ENCODE measurements at places on chromosomes 1 and 21.

GRCh38 chr1:20834780-20835179 is 47.7 kb upstream of the HP1BP3 start:
- no peak for DNase-seq

GRCh38 chr1:221203224-221204054 is 324.2 kb downstream of the HLX start:
- peak; percentile 61 for DNase-seq

GRCh38 chr1:201609661-201610318 is 70.9 kb downstream of the NAV1 start:
- DNase-seq = no peak

DNA sequence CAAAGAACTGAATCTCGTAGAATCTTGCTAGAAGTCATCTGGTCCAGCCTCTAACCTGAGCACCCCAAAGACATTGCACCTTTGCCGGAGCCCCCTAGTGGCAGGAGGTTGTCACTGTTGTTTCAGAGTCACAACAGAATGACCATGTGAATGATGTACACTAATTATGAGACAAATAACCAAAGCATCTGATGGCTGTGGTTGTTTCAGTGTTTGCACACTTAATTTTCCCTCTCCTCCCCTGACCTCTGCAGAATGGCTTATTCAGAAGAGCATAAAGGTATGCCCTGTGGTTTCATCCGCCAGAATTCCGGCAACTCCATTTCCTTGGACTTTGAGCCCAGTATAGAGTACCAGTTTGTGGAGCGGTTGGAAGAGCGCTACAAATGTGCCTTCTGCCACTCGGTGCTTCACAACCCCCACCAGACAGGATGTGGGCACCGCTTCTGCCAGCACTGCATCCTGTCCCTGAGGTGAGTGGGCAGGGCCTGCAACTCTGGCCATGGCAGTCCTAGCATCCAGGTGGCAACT is 26.4 kb downstream of the TRAF5 start:
- DNase-seq = peak; percentile 69

GRCh38 chr1:44568128-44568900 is 106.0 kb downstream of the TMEM53 start:
- DNase-seq = no peak

GRCh38 chr1:174968750-174969244 is 30.9 kb upstream of the CACYBP start:
- peak; percentile 53 for DNase-seq

DNA sequence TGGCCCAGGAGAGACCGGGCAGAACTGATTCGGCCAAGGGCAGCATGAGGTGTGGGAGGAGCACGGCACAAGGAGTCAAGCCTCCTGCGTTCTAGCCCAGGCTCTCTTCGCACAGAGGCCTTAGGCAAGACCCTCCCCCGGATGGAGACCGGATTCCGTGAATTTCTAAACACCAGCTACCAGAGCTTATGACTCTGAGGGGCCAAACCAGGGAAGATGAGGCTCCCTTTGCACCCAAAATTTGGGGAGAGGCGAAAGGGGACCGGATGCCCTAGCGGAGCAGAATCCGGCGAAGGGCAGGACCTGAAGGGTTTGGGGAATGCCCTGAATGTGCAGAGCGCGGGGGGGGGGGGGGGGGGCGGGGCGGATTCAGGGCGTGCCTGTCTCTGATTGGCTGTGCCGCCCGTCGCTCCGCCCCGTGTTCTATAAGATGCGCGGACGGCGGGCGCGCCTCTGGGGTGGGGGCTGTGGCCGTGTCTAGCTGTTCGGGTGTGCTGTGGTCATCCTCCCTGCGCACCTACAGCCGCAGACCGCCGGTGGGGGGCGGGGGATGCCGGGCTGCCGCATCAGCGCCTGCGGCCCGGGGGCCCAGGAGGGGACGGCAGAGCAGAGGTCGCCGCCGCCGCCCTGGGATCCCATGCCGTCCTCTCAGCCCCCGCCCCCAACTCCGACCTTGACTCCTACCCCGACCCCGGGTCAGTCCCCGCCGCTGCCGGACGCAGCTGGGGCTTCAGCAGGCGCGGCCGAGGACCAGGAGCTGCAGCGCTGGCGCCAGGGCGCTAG is at the start of gene TRNP1:
TRNP1 (plus strand) TSS at position 456 of the 783 bp plus-strand sequence; CDS start at position 551, 95 bp downstream.
- DNase-seq = peak; percentile 96

DNA sequence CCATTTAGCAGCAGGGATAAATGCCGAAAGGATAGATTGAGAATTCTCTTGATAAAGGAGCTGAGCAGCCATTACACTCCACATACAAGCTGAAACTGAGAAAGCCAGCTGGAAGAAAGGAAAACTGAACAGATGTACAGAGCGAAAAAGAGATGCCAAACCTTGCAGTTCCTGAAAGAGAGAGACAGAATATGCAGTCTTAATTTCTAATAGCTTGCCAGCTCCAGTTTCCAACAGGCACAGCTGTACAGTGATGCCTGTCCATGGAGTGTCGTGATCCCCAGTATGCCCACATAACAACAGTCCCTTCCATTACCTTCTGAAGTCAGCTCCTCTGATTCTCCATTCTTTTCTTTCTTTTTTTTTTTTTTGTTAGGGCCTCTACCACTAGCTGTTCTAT is 22.7 kb downstream of the ABL2 start:
- no peak for DNase-seq

GRCh38 chr1:224615861-224616755 is at the start of gene CNIH3:
Gene CNIH3 (plus strand): TSS chr1:224616317. CDS start chr1:224617175, 858 bp downstream.
- DNase-seq = peak; percentile 54

GRCh38 chr21:45244799-45245340 is 42.8 kb downstream of the POFUT2 start:
- no peak for DNase-seq

DNA sequence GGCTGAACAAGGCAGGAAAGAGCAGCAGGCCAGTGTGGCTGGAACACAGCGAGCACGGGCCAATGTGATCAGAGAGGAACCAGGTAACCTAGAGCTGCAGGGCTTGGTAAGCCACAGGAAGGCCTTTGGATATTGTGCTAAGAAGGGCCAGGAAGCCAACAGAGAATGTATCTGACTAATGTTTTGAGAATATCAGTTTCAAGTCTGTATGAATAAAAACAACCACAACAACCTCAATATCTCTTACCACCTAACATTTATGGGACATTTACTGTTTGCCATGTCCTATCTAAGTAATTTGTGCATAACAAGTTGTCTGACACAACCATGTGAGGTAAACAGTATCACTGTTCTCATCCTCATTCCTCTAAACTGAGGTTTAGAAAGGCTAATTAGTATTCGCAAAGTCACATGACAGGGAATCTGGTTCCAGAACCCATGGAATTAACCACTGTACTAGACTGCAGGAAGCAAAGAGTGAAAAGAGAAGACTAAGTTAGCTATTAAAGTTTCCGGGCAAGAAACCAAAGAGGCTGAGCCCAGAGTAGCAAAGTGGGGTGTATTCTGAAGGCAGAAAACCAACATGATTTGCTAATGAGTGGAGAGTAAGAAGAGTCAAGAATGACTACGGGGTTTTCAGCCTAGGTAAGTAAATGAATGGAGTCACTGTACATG is 38.9 kb downstream of the SPRTN start:
- DNase-seq = no peak

DNA sequence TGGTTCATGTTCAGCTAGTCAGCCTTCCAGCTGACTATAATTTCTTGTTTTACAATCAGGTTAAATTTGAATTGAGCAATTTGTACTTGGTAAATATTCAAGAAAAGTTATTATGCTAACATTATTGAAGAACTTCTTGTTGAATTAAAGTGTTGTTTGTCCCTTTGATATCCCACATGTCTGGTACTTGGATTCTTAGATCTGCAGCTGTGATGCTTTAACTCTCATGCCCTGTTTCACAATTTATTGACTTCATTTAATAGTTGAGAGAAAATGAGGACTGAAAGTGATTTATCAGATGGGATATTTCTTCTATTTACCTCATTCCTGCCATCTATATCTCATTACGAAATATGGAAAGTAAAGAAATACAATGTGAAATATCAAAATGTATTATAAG is 92.8 kb downstream of the FASLG start:
- no peak for DNase-seq

DNA sequence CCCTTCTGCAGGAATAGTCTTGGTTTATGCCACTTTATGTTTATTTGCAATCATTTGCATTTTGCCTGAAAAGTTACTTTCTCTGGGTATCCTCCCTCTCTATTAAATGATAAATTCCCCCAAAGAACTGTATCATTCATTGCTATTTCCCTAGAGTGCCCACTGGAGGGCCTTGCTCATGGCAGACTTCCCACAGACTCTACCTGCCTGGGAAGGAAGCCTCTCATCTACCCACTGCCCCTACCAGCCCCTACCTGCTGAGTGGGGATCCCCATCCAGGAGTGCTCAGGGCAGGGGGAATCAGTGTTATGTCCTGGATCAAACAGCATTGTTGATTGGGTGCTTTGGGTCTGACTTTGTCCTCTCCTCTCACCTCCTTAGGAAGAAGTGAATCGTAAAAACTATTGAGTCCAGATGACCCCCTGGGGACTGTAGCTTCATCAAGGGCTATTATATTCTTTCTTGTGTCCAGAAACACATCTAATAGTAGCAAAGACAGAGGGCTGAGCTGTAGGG is 6.8 kb upstream of the LRRN2 start:
- no peak for DNase-seq

DNA sequence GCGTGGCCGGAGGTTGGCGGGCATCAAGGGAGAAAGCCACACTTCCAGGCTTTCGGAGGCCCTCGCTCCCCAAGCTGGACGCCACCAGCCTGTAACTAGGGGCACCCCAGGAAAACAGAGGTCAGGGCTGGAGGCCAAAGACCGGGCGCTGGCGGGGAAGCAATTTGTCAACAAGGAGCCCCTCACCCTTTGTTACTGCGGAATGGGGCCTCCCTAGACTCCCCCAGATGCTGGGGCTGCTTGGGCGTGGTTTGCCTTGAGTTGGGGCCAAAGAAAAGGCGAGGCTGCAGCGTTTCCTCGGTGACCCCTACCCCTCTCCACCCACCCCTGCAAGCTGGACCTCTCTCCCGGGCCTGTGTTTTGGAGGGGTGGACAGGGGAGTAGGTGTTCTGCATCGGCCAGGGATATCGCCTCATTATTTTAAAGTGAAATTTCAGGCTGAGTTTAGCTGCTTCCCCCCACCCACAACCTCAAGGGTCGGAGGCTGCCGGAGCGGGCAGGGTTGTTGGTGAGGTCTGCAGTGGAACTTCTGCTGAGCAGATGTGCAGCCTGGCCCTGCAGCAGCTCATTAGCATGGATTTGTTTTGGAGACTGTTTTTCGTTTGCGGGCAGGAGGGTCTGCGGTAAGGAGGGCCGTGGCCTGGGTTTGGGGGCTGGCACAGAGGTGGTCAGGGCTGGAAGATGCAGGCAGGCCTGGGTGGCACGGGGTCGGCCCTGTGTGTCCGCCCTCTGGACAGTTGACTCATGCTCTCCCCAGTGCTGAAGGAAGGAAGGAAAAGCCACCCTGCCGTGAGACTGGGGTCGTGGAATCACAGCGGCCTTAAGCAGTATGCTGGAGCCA is 1.5 kb downstream of the NBL1 start:
- no peak for DNase-seq

GRCh38 chr1:76949503-76949902 is 82.2 kb downstream of the ST6GALNAC5 start:
- no peak for DNase-seq

DNA sequence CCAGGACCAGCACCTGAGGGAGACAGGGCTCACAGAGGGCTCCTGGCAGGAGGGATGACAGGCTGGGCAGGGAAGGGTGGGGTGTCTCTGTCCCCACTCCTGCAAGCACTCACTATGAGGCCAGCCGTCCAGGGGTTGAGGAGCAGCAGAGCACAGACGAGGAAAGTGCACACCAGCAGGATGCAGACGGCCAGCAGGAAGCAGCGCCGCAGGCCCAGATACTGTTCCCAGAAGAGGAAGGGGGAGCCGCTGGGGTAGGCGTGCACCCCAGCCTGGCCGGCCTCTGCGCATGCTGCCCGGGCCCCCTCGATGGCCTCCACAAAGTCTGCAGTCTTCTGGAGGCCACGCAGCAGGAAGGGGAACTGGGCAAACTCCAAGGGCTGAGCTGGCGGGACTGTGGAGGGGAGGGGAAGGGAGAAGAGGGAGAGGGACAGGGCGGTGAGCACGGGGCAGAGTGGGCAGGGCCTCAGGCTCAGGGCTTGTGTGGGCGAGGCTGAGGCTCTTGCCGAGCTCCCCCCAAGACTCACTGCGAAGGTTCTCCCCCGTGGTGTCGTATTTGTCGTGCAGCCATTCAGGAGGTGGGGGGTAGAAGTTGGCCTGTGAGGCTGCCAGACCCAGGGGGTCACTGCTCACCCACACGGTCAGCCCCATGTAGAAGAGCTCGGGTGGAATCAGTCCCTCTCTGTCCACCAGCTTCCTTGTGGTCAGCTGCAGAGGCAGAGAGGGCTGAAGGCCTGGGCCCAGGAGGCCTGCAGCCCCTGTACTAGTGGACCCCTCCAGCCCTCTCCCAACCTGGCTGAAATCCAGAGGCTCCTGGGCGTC is 16.5 kb downstream of the PTCH2 start:
- no peak for DNase-seq
